Head of caudate nucleus (tissue), 42 donors: ENCODE measurements at places on chromosomes 11 and 22.

GRCh38 chr22:49856766-49857618 is 3.3 kb downstream of the ZBED4 start:
- no peak for DNase-seq

DNA sequence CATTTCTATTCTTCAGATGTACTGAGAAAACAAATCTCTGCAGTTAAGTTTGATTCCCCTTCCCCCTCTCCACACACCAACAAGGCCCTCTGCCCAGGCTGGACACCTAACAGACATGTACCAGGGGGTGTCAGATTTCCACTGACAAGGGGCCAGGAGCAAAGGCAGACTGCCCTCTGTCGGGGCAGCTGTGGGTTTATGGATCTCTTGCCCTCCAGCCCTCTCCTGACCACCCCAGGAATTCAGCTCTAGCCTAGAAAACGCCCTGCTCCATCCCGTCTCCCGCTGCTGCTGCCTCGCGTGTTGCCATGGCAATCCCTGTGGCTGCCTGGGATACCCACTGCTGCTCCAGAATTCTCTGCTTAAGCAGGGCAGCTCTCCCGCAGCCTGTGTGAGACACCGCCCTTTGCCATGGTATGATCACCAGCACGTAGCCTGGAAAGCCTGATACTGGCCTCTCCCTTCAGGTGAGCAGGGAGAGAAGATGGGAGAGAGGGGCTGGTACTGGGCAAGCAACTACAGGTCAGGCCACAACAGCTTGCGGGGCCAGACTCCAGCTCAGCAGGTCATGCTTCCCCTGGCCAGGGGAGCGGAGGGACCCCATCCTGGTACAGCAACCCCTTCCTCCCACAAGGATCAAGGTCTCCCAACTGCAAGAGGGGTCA is 41.6 kb downstream of the BUD13 start:
- peak; percentile 82 for DNase-seq

DNA sequence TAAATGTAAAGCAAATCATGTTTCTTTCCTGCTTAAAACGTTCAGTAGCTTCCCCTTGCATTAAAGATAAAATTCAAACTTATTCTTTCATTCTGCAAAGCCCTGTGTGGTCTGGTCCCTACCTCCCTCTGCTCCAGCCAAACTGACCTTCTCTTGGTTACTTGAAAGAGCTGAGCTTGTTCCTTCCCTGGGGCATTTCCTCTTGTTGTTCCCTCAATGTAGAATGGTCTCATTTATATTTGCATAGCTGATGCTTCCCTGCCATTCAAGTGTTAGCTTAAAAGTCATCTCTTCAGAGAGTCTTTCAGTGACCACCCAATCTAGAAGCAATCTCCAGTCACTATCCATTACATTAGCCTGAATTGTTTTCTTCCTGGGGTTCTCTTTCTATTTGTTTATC is 1618.5 kb upstream of the TENM4 start:
- DNase-seq: no peak

DNA sequence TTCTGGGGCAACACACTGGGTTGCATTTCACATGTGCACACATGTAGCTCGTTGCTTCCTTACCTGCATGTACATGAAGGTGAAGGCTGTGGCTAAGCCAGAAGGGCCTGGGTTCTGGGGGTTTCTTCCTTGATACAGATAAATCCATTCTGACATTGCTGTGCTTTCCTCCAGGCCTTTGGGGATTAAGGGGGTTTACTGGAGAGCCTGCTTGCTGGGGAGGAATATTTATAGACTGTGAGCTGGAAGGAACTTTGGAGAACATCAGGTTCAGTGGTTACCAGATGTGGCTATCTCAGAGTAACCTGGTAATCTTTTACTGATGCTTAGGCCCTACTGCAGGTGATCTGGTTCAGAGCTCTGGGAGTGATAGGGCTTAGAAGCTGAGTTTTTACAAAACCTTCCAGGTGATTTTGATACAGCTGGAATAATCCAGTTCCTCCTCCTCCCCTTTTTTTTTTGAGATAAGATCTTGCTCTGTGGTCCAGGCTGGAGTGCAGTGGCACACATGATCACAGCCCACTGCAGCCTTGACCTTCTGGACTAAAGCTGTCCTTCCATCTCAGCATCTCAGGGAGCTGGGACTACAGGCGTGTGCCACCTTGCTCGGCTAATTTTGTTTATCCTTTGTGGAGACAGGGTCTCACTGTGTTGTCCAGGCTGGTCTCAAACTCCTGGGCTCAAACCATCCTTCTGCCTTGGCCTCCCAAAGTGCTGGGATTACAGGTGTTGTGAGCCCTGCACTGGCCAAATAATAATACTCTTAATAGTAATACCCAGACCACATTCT is 19.9 kb downstream of the ACO2 start:
- DNase-seq: no peak

DNA sequence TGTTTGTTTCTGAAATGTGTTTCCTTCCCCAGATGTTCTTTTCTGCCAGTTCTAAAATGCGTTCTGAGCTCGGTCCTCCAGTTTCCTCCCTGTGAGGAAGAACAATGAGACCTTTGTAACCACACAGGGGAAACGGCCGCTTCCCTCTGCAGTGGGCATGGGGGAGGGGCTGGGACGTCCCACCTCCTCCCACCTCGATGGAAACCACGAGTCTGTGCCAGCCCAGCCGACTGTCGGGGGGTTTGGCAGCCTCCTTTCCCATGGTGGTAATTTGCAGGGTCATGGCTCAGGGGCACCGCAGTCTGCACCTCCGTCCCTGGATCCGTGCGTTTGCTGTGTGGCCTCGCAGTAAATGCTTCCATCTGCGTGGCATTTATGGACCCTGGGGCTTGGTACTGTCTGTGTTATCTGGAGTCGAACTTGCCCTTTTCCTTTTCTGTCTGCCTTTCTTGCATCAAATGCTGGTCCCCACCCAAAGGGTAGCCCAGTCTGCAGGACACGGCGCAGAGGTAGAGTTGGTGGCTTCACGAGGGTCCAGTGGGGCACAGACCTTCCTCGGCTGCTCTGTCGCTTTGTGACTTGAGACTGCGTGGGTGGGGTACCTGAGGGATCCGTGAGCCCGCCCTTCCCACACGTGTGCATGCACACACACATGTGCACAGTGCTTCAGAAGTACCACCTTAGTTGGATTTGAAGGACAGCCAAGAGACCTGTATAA is 16.1 kb downstream of the LRP5 start:
- DNase-seq: peak; percentile 78

GRCh38 chr11:125245299-125245698 is 80.7 kb downstream of the PKNOX2 start:
- no peak for DNase-seq

- DNase-seq: no peak
Measured at GRCh38 chr22:27206374-27207133, 549.2 kb downstream of the MIAT start.

DNA sequence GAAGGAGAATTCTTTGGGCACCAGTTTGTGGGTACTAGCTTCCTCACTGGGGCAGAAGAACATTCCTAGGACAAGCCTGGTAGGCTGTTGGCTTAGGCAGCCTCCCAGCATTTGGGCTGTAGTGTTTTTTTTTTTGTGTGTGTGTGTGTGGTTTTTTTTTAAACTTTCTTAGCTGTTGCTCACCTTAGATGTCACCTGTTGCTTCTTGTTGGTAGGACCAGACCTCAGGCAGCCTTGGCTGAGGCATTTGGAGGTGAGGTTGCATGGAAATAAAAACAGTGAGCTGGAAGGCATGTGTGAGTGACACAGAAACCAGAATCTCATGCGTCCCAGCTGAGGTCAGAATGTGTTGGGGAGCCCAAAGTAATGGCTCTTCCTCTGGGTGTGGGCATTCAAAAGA is 21.3 kb downstream of the AMPD3 start:
- peak; percentile 1 for DNase-seq

- peak; percentile 55 for DNase-seq
Measured at GRCh38 chr22:31829505-31829904, 75.7 kb downstream of the DEPDC5 start.

GRCh38 chr11:117425679-117426296 is 98.1 kb downstream of the CEP164 start:
- no peak for DNase-seq

- no peak for DNase-seq
Measured at GRCh38 chr11:95301474-95301873, 70.5 kb upstream of the SESN3 start.

DNA sequence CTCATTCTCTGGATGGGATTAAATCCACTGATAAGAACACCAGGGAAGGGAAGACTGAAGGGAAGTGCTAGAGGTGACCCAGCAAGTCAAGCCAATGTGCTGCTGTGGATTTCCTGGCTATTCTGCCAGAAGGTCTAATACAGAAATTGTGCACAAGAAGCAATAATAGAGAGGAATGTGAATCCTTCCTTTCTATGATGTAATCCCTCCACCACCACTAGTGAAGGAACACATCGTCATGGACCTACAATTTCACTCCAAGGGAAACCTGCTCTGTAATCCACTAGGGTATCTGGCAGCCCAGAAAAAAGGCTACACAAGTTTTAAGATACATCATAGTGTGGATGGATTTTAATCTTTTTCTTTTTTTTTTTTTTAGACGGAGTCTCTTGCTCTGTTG is 17.4 kb downstream of the LARGE2 start:
- DNase-seq: no peak

DNA sequence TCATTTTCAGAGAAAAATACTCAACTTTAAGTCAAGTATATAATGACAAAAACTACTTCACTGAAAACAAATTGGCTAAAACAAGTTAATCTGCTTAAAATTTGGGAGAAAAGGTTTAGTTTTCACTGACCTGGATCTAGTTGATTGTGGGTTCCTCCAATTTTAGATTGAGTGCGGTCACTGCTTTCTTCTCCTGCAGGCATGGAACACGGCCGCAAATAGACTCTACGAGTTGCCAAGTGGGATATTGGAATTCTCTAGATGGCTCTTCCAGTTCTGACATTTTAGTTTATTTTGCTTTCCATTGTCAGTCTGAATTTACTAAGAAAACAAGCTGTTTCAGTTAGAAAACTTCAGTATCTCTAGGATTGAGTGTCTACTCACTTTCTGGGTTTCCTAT is 12.3 kb downstream of the OR4C5 start:
- no peak for DNase-seq

- DNase-seq: no peak
Measured at GRCh38 chr11:105081412-105082150, 36.4 kb upstream of the CARD16 start.

GRCh38 chr11:3826721-3827120 is 14.0 kb downstream of the RHOG start:
- peak; percentile 81 for DNase-seq

- no peak for DNase-seq
Measured at GRCh38 chr22:17271711-17272451, 52.6 kb upstream of the ADA2 start.

DNA sequence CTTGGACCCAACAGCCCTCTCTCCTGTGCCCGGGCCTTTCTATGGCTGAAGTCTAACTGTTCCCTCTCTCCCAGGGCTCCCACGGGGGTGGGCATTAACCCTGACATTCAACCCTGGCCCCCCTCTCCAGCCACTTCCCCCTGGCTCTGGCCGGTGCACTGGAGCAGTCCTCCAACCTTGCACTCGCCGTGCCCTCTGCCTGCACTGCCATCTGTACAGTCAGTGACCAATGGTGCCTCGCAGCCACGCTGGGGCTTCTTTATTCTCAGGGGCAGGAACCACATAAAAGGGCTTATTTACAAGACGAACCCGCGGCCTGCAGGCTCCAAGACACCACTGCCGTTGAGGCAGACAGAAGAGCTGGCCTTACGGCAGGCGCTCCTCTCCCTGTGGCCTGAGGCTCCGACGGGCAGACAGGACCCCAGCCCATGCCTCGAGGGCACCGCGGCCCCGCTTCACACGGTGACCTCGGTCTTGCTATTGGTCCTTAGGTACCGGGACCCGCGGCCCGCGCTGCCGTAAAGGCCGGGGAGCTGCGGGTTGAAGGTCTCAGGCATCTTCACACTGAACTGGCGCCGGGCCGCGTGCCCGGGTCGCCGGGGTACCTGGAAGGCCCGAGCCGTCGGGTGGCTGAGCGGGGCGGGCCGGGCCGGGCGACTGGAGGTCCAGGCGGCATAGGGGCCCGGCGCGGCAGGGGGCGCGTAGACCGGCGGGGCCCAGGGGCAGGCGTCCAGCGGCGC is 5.4 kb downstream of the SHISA8 start:
- DNase-seq: peak; percentile 24

DNA sequence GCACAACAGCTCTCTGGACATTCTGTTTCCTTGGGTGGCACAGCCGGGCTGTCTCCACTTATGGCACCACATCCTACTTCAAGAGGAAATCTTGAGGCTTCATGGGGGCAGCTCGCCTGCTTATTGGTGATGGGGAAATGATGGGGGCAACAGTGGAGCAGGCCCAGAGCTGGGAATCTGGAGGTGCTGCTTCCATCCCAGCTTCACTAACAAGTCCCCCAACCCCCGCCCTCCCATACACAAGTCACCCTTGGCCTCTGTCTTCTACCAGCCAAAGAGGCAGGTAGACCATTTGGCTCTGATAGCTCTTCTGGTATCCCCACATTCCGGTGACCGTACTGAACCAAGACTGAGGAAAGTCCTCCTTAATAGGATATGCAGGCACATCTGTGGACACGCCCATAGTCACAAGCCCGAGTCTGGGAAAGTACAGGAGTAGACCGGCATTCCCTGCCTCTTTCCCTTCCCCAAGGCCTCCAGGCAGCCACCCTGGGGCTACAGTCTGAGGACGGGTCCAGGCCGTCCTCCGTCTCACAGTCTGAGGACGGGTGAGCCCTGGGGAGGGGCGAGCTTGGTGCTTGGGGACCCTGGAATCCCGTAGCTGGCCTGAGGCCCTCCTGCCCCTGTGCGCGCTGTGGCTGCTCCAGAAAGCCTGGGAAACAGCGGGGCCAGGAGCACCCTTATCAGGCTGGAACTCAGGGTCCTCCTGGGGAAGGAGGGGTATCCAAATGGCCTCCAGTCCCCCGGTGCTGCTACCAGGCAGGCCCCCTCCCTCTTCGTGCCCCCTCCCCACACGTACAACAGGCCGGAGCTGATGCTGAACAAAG is 145.6 kb downstream of the FEZ1 start:
- DNase-seq: no peak

GRCh38 chr22:27903805-27904473 is 15.1 kb downstream of the PITPNB start:
- no peak for DNase-seq

DNA sequence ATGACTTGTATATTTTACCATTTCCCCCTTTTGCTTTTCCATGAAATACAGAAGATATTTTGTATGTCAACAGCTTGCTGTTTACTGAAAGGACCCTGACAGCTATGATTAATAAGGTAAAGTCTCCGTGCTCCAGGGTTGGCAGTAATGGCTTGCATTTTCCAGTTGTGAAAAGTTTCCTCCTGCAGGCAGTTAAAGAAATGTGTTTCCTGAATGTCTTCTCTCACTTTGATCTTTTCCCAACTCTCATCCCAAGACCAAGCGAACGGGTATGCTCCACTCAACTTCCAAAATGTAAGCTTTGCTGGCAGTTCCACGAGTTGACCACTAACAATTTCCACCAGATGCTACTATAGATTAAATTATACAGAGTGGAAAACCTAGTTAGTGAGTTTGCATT is 8.9 kb downstream of the FIBIN start:
- no peak for DNase-seq

DNA sequence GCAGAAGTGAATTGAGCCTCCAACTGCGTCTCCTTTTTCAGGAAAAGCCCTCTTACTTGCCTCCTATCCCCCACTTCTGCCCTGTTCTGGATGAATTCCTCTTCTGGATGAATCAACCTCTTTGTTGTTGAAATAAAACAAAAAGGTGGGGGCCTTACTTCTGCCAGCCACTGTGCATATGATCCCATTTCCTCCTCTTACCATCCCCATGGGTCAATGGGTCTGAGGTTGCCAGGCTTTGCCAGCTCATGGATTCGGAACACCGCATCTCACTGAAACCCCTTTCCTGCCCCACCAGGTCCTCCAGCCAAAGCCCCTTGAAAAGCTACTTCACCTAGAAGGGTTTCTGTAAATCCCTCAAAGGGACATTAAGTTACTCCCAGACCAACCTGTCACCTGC is 3.7 kb upstream of the CHST1 start:
- DNase-seq: no peak
